ENCODE measurements at places on chromosomes 12 and 14.

GRCh38 chr12:21416511-21417121 lies 20.8 kb upstream of the PYROXD1 start:
- no peak for DNase-seq

- DNase-seq = no peak
Measured at GRCh38 chr12:111578971-111579340, 20.2 kb downstream of the ATXN2 start.

DNA sequence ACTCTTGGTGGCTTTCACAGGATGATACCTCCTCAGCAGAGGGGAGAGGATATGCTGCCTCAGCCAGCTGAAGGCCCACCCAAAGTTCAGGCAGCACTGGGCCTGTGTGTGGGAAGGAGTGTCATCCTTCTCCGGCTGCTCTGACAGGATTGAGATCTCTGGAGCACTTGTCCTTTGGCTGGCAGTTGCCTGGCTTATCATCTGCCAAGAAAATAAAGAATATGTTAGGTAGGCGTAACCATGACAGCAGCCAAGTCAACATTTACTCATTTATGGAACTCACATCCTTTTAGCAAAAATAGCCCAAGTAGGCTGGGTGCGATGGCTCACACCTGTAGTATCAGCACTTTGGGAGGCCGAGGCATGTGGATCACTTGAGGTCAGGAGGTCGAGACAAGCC lies 68.5 kb downstream of the PPFIBP1 start:
- DNase-seq = no peak

GRCh38 chr14:91341334-91341733 lies 76.3 kb downstream of the CCDC88C start:
- no peak for DNase-seq

DNA sequence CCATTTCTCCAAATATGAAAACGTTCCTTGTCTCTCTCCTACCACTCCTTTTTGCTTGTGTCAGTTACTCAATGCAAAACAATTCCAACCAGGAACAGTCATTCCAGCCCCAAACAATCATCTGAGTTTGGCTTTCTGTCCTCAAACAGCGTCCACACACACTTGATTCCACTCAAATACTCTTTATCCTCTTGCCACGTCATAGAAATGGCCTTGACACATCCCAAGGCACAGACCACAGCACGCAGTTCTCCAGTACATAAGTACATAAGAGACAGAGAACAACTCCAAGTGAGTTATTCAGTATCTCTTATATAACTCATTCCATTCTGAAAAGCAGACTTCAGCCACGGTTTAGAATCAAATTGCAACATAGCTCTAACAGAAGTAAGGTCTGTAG lies 299.2 kb downstream of the RPS29 start:
- no peak for DNase-seq

GRCh38 chr14:104816616-104816884 lies 15.6 kb downstream of the ZBTB42 start:
- no peak for DNase-seq

- DNase-seq = no peak
Measured at GRCh38 chr12:53824001-53824712, 72.4 kb upstream of the CISTR start.

DNA sequence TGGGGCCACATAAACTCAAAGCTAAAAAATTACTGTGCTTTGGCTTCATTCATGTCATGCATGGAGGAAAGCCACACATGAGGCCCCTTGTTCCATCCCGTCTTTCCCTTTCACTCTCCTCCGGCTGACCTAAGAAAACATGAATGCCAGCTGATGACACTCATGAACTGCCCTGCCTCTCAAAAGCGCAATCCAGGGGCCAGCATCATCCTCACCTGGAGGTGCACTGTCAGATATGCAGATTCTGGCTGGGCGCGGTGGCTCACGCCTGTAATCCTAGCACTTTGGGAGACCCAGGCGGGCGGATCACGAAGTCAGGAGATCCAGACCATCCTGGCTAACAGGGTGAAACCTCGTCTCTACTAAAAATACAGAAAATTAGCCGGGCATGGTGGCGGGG lies 116.1 kb upstream of the FOXN3 start:
- no peak for DNase-seq

- DNase-seq = no peak
Measured at GRCh38 chr12:130521375-130522124, 183.9 kb downstream of the PIWIL1 start.

- DNase-seq = no peak
Measured at GRCh38 chr14:61718039-61718438, 22.7 kb downstream of the HIF1A start.

DNA sequence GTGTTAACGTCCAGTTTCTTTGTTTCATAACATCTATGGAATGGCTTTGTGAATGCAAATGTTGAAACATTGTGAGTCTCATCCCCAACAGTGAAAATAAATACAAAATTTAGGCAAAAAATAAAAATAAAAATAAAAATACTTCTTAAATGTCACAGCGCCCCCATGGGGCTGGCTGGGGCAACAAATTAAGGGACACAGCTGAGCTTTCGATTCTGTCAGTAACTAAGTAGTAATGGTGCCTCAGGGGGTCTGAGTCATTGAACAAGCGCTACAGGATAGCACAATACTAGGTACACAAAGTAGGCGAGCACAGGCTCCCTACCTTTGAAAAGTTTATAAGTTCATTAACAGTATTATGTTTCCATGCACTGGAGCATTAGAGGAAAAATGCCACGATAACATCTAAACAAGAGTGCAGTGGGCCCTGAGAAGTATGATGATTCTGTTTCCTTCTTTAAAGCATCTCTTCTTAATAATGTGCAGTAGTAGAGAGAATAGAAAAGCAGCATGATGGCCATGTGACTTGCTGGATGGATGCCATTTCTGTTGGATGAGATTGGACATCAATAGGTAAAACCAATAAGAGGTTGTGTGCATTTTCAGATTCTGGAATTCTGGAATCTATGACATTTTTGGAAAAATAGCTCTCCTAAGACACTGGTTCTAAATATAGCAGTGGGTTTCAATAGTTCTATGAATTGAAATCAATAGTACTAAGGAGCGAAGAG lies 667.2 kb downstream of the DIO2 start:
- no peak for DNase-seq

DNA sequence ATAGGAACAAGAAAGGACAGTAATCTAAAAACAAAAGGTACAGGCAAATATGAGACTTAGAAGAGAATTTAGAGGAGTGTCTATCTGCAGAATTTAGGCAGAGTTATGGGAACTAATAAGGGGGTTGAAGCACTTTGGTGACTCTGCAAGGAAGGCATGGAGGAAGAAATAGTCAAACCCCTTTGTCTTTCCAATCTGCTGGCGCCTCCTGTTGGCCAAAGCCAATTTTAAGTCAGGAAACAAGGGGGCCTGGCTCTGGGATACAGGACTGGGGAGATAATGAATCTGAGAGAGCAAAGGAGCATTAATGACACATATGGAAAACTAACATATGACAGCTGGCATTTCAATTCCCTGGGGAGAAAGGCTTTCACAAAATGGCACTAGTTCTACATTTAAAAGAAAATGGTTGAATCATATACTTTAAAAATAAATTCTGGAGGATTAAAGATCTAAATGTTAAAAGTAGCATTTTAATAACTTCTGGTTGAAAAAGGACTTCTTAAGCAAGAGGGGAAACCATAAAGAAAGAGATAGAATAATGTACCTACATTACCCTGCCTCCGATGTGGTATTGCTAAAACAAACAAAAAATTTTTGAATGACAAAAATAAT lies 48.5 kb upstream of the CSRP2 start:
- no peak for DNase-seq

DNA sequence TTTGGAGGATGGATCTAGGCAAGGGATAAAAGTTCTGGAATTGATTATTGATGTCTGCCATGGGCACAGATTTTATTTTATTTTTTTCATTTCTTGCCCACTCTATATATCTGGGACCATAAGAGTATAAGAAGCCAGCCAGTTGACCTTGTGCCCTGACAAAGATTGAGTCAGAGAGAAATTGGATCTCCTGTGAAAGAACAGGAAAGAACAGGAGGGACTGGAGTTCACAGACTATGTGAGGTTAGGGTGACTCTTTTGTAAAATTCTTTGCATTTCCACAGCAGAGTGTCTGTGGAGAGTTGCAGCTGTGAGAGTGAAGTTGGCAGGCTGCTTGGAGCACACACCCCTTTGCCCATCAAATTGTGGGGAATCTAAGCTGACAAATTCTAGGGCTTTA lies 358.4 kb upstream of the TBX3 start:
- no peak for DNase-seq

DNA sequence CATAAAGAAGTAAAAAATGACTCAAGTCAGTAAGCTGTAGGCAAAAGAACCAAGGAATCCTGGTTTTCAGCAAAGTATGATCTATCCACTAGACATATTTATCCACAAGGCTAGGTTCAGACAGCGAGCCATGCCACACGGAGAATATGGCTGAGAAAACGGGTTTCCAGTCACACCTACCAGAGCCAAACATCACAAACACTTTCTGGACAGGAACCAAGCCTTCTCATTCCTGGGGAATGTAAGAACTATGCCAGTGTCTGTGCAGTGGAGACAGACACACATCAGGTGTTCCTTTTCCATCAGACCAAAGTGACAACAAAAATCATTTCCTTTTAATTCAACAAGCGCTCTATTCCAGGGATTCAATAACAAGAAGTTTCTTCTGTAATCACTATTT lies 41.1 kb downstream of the AREL1 start:
- no peak for DNase-seq

GRCh38 chr14:97021571-97022168 lies 224.5 kb downstream of the VRK1 start:
- no peak for DNase-seq

- no peak for DNase-seq
Measured at GRCh38 chr12:67968321-67968720, 20.9 kb upstream of the IFNG-AS1 start.
